H1 (cell line): ENCODE measurements at places on chromosomes 7 and 10. TPM values are rescaled to one million over a fixed set of nuclear protein-coding genes. Genes with fewer than 3 reads are reported as not detected.

Gene PCDH15
- 0.15 TPM in 1 of 2 replicates, not detected in the other for total RNA-seq

Gene TMEM196
- 0.07 and 0.33 TPM in 2 replicates for total RNA-seq

DNA sequence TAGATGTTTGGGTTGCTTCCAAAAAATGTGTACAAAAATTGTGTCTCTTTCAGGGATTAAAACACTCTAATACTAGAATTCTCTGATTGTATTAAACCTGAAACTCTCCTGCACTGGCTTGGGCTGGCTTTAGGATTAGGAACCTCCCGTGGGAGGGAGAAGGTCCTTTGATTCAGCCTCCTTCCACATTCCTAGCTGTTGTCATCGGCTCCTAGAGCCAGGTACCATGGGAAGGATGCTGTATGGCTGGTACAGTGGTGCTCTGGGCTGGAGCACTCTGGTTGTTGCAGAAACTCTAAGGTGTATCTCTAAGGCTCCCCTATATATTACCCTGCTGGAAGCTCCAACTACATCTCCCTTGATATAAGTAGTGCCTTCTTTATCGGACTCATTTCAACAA, 245.2 kb upstream of the FOXK1 start:
- DNase-seq = no peak

DNA sequence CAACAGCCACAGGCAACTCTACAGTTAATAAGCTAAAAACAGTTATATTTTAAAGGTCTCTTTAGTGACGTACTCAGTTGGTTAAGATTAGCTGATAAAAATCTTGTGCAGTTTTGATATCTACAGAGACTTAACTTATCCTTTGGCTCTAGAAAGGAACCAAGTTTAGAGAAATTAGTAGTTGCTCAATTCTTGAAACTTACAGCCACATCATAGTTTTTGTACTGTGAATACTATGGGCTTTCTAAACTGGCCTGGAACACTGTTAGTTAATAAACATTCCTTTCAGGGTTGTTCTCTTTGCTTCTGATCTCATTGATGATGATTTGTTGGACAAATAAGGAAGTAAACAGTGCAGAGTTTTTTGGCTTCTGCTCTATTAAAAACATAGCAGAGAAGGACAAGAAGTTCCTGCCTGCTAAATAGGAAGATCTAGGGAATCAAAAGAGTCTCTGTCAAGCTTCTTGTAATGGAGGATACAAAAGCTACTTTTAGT, 73.1 kb downstream of the MKLN1 start:
- no peak for DNase-seq

- peak; percentile 81 for DNase-seq
These were observed 90.3 kb downstream of the MICALL2 start for GRCh38 chr7:1368682-1369571.

GRCh38 chr10:10418387-10418786, 599.3 kb upstream of the CELF2 start:
- no peak for DNase-seq

DNA sequence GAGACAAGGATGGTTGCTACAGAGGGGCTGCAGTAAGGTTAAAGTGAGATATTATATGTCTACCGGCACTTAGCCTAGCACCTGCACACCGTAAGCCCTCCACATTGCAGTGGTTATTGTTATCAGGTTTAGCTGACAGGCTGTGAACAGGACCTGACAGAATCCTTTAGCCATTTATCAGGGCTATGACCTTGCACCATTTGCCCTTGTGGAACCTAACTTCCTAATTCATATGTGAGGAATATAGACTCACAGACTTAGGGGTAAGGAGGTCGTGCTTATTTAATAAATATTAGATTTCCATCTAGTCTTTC, 10.1 kb downstream of the NCOA4 start:
- DNase-seq = no peak

DNA sequence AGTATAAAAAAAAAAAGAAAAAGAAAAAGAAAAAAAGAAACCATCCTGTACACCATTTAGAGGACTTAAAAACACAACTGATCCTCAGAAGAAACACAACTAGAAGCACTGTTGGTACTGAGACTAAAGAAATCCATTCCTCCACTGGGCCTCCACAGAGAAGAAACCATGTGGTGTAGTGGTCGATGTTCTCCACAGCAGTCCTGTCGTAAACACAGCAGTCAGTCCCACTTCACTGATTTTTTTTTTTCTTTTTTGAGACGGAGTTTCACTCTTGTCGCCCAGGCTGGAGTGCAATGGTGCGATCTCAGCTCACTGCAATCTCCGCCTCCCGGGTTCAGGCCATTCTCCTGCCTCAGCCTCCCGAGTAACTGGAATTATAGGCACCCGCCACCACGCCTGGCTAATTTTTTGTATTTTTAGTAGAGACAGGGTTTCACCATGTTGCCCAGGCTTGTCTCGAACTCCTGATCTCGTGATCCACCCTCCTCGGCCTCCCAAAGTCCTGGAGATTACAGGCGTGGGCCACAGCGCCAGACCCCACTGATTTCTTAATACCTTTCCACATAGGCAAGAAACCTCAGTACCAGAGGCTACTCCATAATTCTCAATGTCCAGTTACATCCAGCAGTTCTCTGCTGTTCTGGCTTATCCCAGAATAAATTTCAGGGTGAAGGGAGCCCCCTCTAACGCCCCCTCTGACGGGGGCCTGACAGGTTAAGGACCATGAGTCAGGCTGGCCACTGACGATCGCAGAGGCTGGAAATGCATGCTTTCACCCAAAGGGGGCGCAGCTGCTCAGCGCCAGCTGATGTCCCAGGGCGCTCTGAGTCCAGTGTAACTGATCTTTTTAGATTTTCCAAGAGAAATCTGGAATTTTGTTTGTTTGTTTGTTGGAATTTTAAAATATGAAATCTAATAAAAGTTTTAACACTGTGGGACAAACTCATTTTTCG, 24.8 kb upstream of the FFAR4 start:
- DNase-seq = peak; percentile 83

DNA sequence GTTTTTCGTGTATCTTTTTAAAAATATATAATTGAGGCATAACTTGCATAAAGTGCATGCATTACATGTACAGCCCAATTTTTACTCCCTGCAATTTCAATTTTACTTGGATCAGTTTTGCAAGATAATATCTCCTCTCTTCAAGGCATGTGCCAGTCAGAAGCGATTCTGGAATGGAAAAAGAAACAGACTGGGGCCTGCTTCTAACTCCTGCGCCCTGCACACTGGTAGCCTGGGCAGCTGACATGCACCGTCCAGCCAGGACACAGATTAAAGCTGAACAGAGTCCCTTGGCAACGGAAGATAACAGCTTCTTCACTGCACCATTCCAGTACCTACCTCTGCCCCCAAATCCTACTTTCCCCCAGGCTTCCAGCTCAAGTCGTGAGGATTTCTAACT, 182.1 kb downstream of the FAM107B start:
- no peak for DNase-seq
